ENCODE measurements at places on chromosomes 6 and 20. TPM values are rescaled to one million over a fixed set of nuclear protein-coding genes. Genes with fewer than 3 reads are reported as not detected.

TMEM200A gene
- 0.27 TPM for polyA plus RNA-seq

CDH22 gene
- polyA plus RNA-seq = 0.55 TPM

TREM1 gene
- polyA plus RNA-seq = 0.15 TPM

SLC22A3 gene
- 3.4 TPM for polyA plus RNA-seq

ADGRG6 gene
- polyA plus RNA-seq = 7.0 TPM
